ENCODE measurements at places on chromosomes 2 and 18. TPM values are rescaled to one million over a fixed set of nuclear protein-coding genes. Genes with fewer than 3 reads are reported as not detected.

GRCh38 chr2:189858291-189858690 is 74.0 kb downstream of the PMS1 start:
- no peak for DNase-seq

GRCh38 chr2:1556776-1557466 is 143.7 kb downstream of the TPO start:
- DNase-seq, result no peak

DNA sequence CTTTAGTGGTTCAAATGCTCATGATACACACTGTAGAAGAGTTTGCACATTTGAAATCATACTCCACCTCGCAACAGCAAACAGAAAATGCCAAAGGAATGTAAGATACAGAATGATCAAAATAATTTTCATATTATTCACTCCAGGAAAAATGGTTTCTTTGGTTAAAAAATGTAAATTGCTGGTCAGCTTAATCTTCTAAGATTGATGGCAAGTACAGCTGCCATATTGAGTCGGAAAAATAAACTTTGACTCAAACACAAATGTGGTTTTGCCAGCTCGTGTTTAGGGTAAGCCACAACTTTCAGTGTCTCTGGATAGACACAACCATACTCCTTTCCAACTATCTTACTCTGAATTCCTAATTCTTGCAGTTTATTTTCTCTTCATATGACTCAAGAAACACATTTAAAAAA is 154.9 kb upstream of the SMIM21 start:
- no peak for DNase-seq

GRCh38 chr2:112345030-112346027 is 69.9 kb downstream of the ZC3H6 start:
- no peak for DNase-seq

- no peak for DNase-seq
Measured at GRCh38 chr2:145652571-145653545, 1132.9 kb upstream of the ZEB2 start.

DNA sequence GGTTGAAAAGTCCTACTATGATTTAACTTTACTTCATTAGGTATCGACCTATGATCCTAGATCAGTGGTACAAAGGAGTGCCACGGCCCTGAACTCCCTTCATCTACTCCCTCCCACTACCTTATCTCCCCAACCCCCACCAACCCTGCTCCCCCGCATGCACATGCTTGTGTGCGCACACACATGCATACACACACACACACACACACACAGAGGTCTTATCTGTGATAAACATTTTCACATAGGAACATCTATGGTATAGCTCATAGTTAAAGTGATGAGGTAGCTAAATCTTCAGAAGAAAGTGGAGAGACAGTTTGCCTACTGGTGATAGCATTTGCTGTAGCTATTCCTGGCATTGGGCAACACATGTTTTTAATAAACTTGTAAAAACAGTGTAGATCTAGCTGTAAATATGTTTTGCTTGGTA is 471.3 kb downstream of the ZEB2 start:
- DNase-seq, result no peak

DNA sequence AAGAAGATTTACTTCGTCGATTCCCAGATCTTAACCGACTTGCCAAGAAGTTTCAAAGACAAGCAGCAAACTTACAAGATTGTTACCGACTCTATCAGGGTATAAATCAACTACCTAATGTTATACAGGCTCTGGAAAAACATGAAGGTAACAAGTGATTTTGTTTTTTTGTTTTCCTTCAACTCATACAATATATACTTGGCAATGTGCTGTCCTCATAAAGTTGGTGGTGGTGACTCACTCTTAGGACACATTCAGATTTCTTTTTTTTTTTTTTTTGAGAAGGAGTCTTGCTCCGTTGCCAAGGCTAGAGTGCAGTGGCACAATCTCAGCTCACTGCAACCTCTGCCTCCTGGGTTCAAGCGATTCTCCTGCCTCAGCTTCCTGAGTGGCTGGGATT is 26.8 kb downstream of the MSH2 start:
- no peak for DNase-seq

DNA sequence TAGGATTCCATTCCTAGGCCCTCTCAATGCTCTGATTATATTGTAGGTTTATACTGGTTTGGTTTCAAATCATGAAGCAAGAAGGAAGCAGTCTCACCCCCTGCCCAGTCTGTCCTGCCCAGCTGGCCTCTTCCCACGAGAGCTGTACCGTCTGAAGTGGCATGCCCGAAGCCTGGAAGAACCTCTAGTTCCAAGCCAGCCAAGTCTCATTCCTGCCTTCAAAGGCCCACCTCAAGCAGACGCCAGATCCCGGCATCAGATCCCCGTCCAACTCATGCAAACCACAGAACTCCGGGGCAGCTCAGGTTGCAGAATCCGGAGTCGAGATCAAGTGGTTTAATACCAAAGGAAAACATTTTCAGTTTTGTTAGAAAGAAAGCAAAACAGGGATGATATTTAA is 234.4 kb downstream of the LPIN1 start:
- DNase-seq, result no peak

- peak; percentile 85 for DNase-seq
Measured at GRCh38 chr2:27379836-27380625, 503 bp downstream of the ZNF513 start.

DNA sequence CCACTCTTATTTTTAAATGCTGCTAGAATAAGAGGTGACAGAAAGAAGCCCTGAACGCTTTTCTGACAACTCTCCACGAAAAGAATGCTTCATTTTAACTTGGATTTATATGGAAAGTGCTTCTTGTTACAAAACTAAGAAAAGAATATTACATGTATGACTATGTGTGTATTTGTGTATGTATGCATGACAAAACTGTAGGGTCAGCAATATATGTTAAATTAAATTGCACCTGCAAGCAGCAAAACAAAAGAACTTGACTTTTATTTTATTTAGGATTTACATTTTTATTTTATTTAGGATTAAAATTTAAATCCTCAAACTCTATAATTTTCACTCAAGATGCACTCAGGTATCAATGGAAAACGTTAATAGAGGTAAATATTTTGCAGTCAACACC is 187.1 kb downstream of the NR4A2 start:
- no peak for DNase-seq

- no peak for DNase-seq
Measured at GRCh38 chr2:218569661-218570500, 1.2 kb downstream of the CNOT9 start.

GRCh38 chr18:46062781-46063180 is 9.3 kb downstream of the PSTPIP2 start:
- DNase-seq, result no peak

DNA sequence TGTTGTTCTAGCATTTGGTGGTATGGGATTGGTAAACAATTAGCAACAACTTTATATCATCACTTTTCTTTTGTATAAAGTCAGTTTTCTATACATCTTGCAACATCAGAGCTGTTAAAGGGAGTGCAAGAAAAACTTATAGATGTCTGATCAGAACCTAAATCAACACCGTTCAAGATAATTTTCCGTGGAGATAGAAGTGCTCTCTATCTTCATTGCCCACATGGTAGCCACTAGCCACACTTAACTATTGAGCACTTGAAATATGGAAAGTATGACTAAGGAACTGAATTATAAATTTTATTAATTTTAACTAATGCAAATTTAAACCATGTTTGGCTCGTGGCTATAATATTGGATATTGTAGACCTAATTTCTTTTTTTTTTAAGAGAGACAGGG is 5.2 kb downstream of the TTC27 start:
- no peak for DNase-seq

DNA sequence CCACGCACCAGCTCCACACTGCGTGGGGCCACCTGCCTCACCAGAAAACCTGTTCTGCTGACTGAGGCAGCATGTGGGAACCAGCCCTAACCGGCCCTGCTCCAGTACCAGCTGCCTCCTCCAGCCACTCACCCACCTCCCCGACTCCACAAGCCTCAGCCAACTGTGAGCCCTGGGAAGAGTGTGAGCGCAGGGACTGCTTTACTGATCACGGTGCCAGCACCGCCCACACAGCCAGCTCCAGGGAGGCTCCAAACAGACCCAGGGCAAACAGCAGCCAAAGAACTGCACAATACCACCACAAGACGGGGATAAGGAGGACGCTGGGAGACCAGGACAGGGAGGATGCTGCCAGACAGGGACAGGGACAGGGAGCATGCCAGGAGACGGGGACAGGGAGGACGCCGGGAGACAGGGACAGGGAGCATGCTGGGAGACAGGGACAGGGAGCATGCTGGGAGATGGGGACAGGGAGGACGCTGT is 28.4 kb downstream of the EIPR1 start:
- no peak for DNase-seq

DNA sequence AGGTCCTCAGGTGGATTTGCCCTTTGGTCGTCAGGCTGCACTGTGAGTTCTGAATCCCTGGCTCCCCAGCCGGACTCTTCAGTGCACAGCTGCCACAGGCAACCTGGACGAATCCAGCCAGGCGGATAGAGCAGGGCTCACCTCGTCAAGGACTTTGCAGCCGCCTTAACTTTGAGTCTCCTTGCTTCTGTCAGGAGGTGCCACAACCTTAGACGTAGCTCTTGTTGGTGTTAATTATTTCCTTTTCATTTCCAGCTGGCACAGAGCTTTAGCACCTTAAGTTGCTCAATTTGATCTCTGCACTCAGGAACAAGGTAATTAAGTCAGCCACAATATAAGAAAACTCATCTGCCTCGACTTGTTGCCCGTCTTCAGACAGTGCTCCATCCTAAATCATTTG is 17.7 kb downstream of the SMIM21 start:
- DNase-seq, result no peak

- no peak for DNase-seq
Measured at GRCh38 chr2:101596333-101596732, 101.2 kb upstream of the MAP4K4 start.

PREB gene
- 37.7 TPM for total RNA-seq

MEP1B gene
- not detected for total RNA-seq

DNAJB2 gene
- 76.6 TPM for total RNA-seq

KLHL41 gene
- total RNA-seq, result 0.68 TPM

ARHGAP25 gene
- 48.5 TPM for total RNA-seq

LDAH gene
- total RNA-seq, result 18.3 TPM

TDRD15 gene
- total RNA-seq, result not detected

RAX gene
- not detected for total RNA-seq

All from lower lobe of right lung (tissue), 2 donors.